NCI-H187 treated with DMSO at 0.1 percent for 48 hours (cell line): ENCODE measurements at places on chromosomes 11 and 22.

GRCh38 chr11:108228251-108228650 lies 5.4 kb downstream of the ATM start:
- DNase-seq: no peak

DNA sequence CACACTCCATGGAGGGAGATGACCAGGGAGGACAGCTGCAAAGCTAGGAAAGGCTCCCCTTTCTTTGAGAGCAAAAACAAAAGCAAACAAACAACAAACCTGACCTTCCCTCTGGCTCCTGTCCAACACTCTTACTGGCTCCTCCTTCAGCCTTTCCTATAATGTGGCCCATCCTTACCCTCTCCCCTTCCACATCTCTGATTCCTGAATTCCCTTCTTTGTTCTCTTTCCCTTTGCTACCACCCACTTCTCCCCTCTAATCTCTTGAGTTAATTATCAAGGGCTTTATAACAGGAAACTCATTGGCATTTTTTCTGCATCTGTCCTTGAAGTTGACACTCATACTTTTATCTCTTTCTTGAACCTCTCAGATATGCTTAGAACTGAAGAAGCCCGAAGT lies 56.3 kb downstream of the ZNF280B start:
- no peak for DNase-seq

GRCh38 chr11:102603576-102603975 lies 21.6 kb downstream of the MMP20 start:
- no peak for DNase-seq

DNA sequence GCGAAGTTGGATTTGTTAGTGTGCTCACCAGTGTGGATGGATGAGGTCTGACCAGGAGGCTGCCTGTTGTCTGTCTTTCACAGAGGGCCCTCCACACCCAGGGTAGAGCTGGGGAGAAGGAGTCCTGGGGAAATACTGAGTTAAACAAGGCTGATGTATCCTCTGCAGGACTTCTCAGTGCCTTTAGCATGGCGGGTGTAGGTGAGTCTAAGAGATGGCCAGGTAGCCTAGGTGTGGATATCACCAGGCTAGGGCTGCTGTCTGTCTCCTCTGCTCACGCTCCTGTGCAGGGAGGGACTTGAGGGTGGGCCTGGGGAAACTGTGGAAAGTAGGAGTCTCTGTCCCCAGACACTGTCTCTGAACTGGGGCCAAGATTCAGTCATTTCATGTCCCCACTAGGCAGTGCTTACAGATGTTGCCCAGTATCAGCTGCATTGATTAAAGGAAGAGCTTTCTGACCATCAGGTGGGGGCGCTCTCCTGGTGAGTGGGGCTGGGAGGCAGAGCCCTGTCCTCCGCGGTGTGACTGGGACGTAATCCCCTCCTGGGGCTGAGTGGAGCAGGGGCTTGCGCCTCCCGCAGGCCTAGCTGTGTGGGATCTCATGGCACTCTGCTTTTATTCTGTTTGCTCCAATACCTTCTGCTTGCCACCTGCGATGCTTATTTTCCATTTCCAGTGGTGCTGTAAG lies 35.5 kb upstream of the CCDC188 start:
- no peak for DNase-seq

GRCh38 chr11:1337647-1338007 lies 28.2 kb upstream of the TOLLIP start:
- no peak for DNase-seq

GRCh38 chr11:91265946-91266345 lies 958.7 kb upstream of the FAT3 start:
- DNase-seq: no peak

GRCh38 chr22:44550711-44551491 lies 52.9 kb upstream of the RTL6 start:
- no peak for DNase-seq

DNA sequence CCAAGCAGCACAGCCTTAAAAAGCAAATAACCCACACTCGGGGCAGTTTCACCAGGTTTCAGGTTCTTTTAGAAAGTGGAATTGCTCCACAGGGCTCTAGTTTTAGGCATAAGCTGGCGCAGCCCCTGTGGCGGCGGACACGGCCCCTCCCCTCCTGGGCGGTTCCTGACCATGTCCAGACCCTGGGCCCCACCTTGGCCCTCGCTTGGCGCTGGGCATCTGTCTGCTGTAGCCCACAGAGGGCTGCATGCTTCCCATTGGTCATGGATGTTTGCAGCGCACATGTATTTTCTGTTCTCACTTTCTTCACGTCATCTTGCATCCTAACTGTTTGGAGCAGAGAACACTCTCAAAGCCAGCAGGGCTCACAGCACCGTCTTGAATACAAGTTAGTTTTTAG lies 244.3 kb downstream of the BRD1 start:
- DNase-seq: no peak

DNA sequence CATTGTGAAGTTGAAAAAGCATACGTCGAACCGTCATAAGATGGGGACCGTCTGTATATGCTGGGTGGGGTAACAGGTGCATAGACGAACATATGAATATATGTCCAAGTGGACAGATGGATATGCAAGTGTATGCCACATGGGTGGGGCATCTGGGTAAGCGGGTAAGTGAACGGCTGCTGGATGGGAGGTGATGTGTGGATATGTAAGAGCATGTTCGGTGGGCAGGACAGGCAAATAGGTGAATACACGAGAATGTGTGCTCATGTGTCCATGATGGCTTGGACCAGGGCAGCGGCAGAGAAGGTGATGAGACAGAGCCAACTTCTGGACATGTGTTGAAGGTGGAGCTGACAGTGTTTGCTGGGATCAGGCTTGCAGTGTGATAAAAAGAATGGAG lies 12.0 kb downstream of the IFITM10 start:
- no peak for DNase-seq

- DNase-seq: no peak
These were observed 794 bp upstream of the EMSY start for GRCh38 chr11:76444065-76444383.

- DNase-seq: no peak
These were observed 55.5 kb upstream of the GRAMD1B start for GRCh38 chr11:123374622-123374968.

DNA sequence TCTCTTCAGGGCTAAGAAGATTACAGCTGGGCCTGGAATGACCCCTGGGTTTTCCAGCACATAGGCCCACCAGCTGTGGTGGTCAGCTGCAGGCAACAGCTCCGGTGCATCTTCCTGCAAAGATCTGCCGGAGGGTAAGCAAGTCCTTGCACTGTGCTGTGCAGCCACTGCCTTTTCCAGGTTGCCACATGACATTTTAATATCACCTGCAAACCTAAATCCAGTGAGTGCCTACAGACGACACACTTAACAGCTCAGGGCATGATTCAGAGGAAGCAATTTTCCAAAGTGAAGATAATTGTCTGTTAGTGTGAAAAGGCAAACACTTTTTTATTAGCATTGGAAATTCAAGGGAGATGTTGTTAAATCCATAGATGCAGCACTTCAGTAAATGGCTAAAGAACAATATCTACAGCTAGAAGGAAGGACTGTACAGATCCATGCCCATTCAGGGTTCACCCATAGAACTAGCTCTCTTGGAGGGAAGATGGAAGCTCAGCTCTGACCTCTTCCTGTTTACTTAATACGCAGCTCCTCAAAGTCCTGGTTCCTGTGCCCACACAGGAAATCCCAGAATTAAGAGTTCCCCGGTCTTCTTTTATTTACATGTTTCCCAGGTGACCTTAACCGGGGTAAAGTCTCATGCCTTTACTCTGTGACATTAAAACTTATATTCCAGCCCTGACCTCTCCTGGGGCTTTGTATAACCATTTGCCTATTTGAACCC lies 13.3 kb upstream of the NRIP3 start:
- DNase-seq: no peak

- DNase-seq: no peak
These were observed at the start of gene CCDC88B for GRCh38 chr11:64339754-64340408. Gene CCDC88B, plus strand, starts transcription at chr11:64340204. Its CDS starts 63 bp downstream, at chr11:64340267.
